ENCODE measurements at places on chromosomes 6 and 20. TPM values are rescaled to one million over a fixed set of nuclear protein-coding genes. Genes with fewer than 3 reads are reported as not detected.
A peak's percentile ranks its signal among the peaks of the same experiment; 100 is the strongest.

DNA sequence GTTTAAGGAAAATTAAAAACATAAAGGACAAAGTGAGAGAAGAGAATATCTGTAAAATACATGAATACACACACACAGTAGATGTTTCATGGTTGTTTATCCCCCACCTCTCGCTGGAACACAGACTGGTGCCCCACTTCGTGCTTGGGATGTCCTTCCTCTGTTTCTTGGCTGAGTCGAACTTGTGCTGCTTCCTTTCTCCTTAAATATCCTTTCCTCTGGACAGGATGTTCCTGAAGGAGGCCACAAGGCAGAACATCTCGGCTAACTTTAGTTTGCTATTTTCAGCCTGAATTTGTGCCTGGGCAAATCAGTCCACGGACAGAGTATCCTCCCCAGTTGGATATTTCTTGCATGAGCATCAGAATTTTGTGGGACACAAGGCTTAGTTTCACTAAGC, 54.7 kb upstream of the ZMYND8 start:
- no peak overlapping the region for H3K4me3 ChIP-seq
- no peaks in the 10 kb centered on the region for H3K27me3 ChIP-seq
- H3K27ac ChIP-seq, result no peak overlapping the region
- H3K4me1 ChIP-seq, result peaks cover 8% of the 10 kb centered on the region
- no peak for DNase-seq

GRCh38 chr6:53302678-53303360, 45.9 kb downstream of the ELOVL5 start:
- peaks cover 35% of the 10 kb centered on the region for H3K4me1 ChIP-seq
- H3K27ac ChIP-seq, result peak overlapping the region; percentile 9
- H3K36me3 ChIP-seq, result peaks cover 7% of the 10 kb centered on the region
- no peak overlapping the region for H3K4me3 ChIP-seq
- H3K27me3 ChIP-seq, result no peaks in the 10 kb centered on the region

DNA sequence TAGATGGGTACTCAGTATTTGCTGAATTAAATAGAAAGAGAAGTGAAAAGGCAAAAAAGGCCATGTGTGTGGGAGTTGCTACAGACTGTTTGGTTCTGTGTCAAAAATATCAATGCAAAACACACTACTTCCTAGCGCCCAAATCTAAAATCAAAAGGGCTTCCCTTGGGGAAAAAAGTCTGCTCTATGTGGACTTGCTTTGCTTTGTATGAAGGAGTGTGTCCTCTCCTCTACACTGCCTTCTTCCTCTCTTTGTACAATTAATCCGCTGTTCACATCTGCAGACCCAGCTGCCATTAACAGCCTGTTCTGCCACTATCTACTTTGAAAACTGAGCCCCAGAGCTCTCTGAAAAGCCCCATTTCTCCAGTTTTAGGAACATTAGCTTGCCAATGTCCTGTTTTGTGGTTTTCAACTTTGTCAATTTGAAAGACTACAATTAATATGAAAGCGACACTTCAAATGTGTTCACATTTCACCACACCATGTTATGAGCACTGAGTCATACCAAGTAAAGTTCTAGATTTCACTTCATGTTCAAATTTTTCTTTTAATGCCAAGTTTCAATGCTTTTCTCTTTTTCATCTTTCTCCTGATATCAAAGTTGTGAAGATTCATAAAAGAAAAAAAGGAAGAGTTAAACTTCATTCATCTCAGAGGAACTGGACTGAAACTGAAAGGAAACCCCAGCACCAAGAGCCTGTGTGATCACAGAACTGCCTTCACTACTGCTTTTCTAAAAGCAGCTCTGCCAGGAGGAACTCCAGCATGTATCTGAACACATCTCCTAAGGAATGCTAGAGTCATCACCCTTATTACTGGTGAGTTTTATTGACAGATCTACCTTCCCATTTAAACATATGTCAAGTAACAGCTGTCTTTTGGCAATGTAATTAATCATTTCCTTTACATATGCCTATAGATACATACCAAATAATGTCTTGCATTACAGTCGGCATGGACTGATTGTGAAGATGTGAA, 102.6 kb downstream of the KIF13A start:
- DNase-seq, result no peak
- no peaks in the 10 kb centered on the region for H3K36me3 ChIP-seq
- no peaks in the 10 kb centered on the region for H3K27me3 ChIP-seq
- peaks cover 7% of the 10 kb centered on the region for H3K4me1 ChIP-seq
- no peak overlapping the region for H3K27ac ChIP-seq

DNA sequence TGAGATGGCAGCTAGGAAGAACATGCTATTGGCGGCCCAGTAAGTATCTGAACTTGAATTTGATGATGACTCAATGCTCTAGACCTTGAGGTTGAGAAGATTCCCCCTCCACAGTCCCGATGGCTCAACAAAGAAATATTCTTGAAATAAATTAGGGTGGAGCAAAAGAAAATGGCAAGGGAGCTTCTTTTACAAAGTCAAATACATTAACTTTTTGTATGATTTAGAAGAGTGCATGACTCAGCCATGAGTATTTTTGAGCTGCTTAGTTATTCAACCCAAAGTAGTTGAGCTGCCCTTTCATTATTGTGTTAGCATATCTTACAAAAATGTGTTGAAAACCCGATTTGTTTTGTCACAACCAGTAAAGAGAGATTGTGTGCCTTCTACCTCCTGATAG, 7.6 kb downstream of the TFAP2C start:
- H3K4me1 ChIP-seq, result peaks cover 14% of the 10 kb centered on the region
- H3K4me3 ChIP-seq, result no peak overlapping the region
- H3K36me3 ChIP-seq, result no peaks in the 10 kb centered on the region
- no peak overlapping the region for H3K27ac ChIP-seq
- DNase-seq, result no peak

DNA sequence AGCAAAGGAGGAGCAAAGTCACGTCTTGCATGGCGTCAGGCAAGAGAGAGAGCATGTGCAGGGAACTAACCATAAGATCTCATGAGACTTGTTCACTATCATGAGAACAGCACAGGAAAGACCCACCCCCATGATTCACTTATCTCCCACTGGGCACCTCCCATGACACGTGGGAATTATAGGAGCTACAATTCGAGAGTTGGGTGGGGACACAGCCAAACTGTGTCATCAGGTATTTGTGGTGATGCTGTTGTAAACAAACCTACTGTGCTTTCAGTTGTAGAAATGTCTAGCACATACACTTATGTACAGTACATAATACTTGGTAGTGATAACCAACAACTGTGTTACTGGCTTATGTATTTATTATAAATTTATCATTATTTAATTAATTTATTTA, 128.3 kb downstream of the UTRN start:
- H3K36me3 ChIP-seq, result peaks cover 8% of the 10 kb centered on the region
- H3K4me1 ChIP-seq, result peaks cover 11% of the 10 kb centered on the region
- no peak for DNase-seq
- H3K4me3 ChIP-seq, result no peak overlapping the region

DNA sequence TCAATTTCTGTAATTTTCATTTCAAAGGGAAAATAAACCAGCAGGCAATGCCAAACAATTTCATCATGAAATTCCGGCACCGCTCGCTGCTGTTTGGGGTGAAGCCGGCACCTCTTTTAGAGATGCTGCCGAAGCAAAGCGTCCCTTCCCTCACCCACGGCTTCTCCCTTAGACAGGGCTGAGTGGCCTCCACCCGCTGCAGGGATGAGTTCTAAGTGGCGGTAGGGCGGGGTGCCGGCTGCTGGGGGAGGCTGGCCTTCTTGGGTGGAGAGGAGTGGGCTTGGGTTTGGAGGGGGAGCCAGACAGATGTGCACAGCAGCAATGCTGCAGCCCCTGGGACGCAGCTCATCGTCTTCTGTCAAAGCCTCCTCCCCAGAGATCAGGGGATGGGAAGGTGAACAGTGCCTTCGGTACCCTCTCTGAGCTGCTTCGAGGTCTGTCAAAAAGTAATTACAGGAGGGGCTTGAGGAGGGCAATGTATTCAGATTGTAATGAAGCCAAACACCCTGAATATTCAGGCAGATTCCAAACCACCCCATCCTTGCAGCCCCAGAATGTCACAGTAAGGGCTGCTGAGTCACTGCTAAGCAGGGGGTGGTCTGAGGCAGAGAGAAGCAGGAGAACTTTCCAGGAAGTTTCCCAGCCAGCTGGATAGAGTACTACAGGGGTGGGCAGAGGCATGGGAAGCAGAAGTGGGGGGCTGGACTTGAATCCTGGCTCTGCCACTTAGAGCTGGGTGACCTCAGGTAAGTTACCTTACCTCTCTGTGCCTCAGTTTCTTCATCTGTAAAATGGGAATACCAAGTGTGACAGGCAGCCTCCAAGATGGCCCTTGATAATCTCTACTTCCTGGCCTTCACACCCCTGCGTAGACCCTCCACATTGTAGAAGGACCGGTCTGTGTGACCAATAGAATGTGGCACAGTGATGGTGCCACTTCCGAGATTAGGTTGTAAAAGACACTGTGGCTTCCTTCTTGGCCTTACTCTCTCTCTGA, 96.6 kb downstream of the SULF2 start:
- DNase-seq, result no peak
- H3K27me3 ChIP-seq, result no peaks in the 10 kb centered on the region
- no peak overlapping the region for H3K27ac ChIP-seq
- H3K36me3 ChIP-seq, result peaks cover under 1% of the 10 kb centered on the region
- no peak overlapping the region for H3K4me3 ChIP-seq

DNA sequence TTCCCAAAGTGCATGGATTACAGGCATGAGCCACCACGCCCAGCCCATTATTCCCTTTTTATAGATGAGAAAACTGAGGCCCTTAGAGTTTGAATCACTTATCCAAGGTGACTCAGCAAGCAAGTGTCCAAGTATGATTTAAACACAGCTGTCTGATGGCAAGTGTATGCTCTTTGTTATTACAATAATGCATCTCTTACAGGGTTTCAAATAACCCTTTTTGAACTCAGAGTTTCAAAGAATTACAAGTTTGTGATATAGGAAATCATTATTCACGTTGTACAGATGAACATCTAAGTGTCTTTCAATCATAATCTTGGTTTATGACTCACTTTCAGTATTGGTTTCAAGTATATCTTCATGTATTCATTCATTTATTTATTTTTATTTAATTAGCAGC, 63.0 kb downstream of the CD83 start:
- no peaks in the 10 kb centered on the region for H3K36me3 ChIP-seq
- DNase-seq, result no peak
- peaks cover 18% of the 10 kb centered on the region for H3K4me1 ChIP-seq
- H3K27ac ChIP-seq, result no peak overlapping the region

DNA sequence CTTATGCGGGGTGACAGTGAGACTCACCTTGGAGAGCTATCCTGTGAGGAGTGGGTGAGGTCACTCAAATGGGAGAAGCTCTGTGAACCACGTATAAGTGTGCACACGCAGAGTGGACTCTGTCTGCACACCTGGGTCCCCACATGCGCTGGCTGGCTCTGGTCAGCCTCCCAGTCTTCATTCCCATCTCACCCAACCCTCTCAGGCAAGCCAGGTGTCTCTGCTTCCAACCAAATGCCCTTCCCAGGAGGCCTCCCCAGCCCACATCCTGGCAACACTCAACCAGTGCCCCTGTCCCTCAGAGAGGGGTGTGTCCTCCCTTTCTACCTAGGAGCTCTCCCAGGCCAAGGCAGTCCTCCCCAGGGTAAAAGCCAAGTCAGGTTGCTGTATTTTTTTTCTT, 8.0 kb upstream of the PI16 start:
- H3K4me1 ChIP-seq, result no peaks in the 10 kb centered on the region
- H3K27ac ChIP-seq, result no peak overlapping the region
- DNase-seq, result no peak
- no peak overlapping the region for H3K4me3 ChIP-seq
- H3K27me3 ChIP-seq, result peaks cover 12% of the 10 kb centered on the region

DNA sequence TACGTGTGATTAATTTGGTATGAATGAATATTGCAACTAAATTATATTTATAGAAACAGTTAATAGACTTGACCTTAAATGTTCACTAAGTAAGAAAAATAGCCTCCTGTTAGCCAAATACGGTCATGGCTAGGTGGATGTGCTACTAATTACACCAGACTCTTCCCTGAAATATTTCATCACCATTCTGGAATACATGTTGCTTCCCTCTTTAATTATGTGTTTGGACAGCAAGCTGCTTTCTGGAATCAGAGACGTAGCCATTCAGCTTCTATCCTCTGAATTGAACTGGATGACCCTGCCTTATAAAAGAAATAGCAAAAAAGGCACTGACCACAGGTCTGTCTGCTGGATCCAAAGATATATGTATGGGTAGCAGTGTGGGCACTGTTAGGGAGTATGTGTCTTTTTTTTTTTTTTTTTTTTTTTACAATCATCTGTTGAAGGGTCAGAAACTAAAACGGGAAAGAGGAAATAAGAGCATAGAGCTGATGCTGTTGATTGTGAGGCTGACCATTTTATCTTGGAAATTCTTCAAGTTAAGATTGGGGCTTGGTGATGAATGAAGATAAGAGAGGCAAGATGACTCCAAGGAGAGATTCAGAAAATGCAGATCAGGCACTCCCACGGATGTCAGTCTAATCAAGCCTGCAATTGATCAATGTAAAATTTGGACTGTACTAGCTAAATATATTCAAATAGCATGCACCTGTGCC, 283.2 kb upstream of the HSF2 start:
- no peak for DNase-seq
- H3K27ac ChIP-seq, result no peak overlapping the region
- H3K4me1 ChIP-seq, result no peaks in the 10 kb centered on the region
- no peak overlapping the region for H3K4me3 ChIP-seq

DNA sequence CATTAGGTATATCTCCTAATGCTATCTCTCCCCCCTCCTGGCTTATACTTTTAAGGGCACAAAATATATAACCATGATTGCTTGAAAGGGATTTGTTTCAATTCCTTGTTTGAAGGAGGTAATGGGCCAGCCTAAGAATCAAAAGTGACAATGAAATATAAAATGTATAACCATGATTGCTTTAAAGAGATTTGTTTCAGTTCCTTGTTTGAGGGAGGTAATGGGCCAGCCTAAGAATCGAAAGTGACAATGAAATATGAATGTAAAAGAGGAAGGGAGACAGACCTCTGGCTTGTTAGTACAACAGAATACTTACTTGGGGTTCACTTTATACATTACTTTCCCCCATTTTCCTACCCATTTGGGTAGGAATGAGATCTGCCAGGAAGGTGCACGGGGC, 55.5 kb downstream of the FOXC1 start:
- H3K4me1 ChIP-seq, result no peaks in the 10 kb centered on the region
- H3K27me3 ChIP-seq, result peaks cover 5% of the 10 kb centered on the region
- H3K4me3 ChIP-seq, result no peak overlapping the region
- no peaks in the 10 kb centered on the region for H3K36me3 ChIP-seq
- DNase-seq, result no peak

DNA sequence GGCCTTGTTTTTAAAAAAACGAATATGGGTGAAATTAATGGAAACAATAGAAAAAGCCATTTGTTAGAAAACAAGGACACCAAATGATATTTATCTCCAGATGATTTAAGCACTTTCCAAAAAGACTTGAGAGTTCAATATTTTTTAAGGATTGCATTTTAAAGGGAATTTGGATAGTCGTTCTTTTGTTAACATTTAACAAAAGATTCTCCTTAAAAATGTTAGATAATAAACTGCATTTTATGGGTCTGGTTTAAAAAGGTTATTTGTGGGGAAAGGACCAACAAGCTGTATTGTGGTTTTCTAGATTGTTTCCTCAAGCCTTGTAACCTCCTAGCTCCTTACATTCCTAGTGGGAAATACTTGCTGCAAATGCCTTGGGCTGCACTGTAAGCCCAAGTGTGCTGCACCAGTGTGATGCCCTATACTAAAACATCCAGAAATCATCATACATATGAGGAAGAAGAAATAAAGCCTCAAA, 1.5 kb upstream of the PHIP start:
- peak overlapping the region; percentile 98 for H3K27ac ChIP-seq
- peaks cover 1% of the 10 kb centered on the region for H3K36me3 ChIP-seq
- H3K4me1 ChIP-seq, result peaks cover 24% of the 10 kb centered on the region
- no peaks in the 10 kb centered on the region for H3K27me3 ChIP-seq
- DNase-seq, result no peak

OR12D3 gene
- total RNA-seq, result not detected

IL17A gene
- not detected for total RNA-seq

VSX1 gene
- total RNA-seq, result not detected

SH3BGRL2 gene
- total RNA-seq, result 49.1 TPM

SIGLEC1 gene
- total RNA-seq, result not detected

BFSP1 gene
- 4.8 TPM for total RNA-seq

Data from progenitor cell of endocrine pancreas (in vitro differentiated cells).